ENCODE measurements at places on chromosomes 3 and 15. TPM values are rescaled to one million over a fixed set of nuclear protein-coding genes. Genes with fewer than 3 reads are reported as not detected.

Gene P2RY14
- not detected for total RNA-seq

Gene ACTC1
- not detected for total RNA-seq

Gene USP19
- 72.1 TPM for total RNA-seq

Gene NECTIN3
- 14.0 TPM for total RNA-seq

Gene TEX55
- total RNA-seq, result not detected

Gene MYZAP
- total RNA-seq, result 5.9 TPM

Gene ISL2
- 0.24 TPM for total RNA-seq

Gene COL7A1
- 151 TPM for total RNA-seq

Gene DYNLT2B
- 5.3 TPM for total RNA-seq

Gene SLC25A36
- 76.5 TPM for total RNA-seq

Gene CPLX3
- not detected for total RNA-seq

Gene DLL4
- 0.55 TPM for total RNA-seq

Gene DAZL
- not detected for total RNA-seq

Gene RPP14
- 13.2 TPM for total RNA-seq

Gene DOCK3
- 15.2 TPM for total RNA-seq

Gene NR1I2
- total RNA-seq, result not detected

Gene LNP1
- 4.8 TPM for total RNA-seq

Gene HRH1
- 9.2 TPM for total RNA-seq

Gene CFAP92
- 4.8 TPM for total RNA-seq

Gene SLCO2A1
- total RNA-seq, result 0.70 TPM

Gene MRPL46
- total RNA-seq, result 25.7 TPM

Gene CD200R1
- total RNA-seq, result 0.63 TPM

Gene P3H2
- total RNA-seq, result 20.9 TPM

Gene C2CD4A
- 0.09 TPM for total RNA-seq

Gene RAD51
- 22.5 TPM for total RNA-seq

Gene MELTF
- total RNA-seq, result 202 TPM

Gene B3GNT5
- 33.6 TPM for total RNA-seq

Gene SKOR1
- 0.13 TPM for total RNA-seq

Gene PAK6
- total RNA-seq, result 10.7 TPM

Gene ALDH1A2
- total RNA-seq, result 4.0 TPM

Gene PSMD6
- total RNA-seq, result 52.0 TPM

Gene EIF4E3
- not detected for total RNA-seq

Gene ZBTB38
- total RNA-seq, result 21.8 TPM

Gene AADACL2
- total RNA-seq, result not detected

Gene ZNF280D
- total RNA-seq, result 21.9 TPM

Gene RTP4
- total RNA-seq, result 0.90 TPM

Gene HRG
- 0.58 TPM for total RNA-seq

Gene CLDN16
- total RNA-seq, result 0.20 TPM

Gene RYR3
- total RNA-seq, result 0.15 TPM

Gene CACNA2D3
- total RNA-seq, result 0.18 TPM

Gene GP9
- not detected for total RNA-seq

Gene GALNT15
- not detected for total RNA-seq

Gene KPNA4
- total RNA-seq, result 49.2 TPM

Gene GPR27
- total RNA-seq, result not detected

Gene STAC
- total RNA-seq, result 17.6 TPM

Gene CYP1A2
- total RNA-seq, result not detected

Gene GNL3
- total RNA-seq, result 82.3 TPM

Gene MAP4
- total RNA-seq, result 187 TPM

Gene SPSB4
- total RNA-seq, result not detected

Gene HCLS1
- 2.6 TPM for total RNA-seq

Gene THSD4
- total RNA-seq, result 33.1 TPM

Gene TMEM207
- not detected for total RNA-seq

Gene MST1R
- total RNA-seq, result 98.3 TPM

Gene DPPA2
- total RNA-seq, result not detected

Gene EXOSC7
- 58.0 TPM for total RNA-seq

Gene PROK2
- total RNA-seq, result not detected

Gene IL17RD
- 7.9 TPM for total RNA-seq

Gene RASGRP1
- 0.39 TPM for total RNA-seq

Data from PC-9 (cell line).